ENCODE measurements at places on chromosomes 2 and 18.

DNA sequence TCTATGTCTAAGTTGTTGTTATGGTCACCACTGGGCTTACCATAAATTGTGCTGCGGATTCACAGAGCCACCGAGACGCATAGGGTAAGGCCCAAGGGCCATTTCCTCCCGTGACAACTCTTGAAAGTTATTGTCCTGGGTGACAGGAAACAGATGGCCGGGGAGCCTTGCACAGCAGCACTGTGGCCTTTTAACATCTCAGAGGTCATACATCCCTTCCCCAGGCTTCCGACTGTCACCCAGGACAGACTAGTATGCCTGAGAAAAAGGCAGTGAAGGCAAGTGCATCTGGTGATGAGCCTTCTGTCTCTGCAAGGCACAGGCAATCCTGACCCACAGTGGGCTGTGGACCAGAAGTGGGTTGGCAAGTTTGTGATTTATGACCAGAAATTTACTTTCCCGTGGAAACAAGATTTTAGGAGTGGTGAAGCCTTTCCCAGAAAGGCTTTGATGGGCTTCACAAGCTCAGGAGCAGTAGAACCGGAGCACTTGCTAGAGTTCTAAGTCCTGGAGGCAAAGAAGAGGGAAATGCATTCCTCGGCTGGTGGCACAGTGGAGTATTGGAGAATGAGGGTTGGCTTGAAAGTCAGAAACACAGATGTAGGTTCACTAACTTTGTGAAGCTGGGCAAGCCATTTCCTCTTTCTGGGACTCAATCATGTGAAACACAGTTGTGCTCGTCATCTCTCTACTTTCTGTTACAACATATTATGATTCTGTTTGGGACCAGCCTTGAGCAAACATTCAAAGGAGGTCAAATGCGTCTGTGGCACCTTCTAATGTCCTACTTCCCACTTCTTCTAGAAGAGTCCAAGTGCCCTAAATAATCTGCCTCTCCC, 2.0 kb upstream of the CAPN14 start:
- DNase-seq, result no peak

- DNase-seq, result no peak
Measured at GRCh38 chr2:212990697-212991096, 160.7 kb downstream of the IKZF2 start.

- no peak for DNase-seq
Measured at GRCh38 chr18:78082816-78083215, 833.2 kb downstream of the GALR1 start.

GRCh38 chr2:1437101-1437500, 23.8 kb downstream of the TPO start:
- DNase-seq, result no peak

- peak; percentile 50 for DNase-seq
Measured at GRCh38 chr2:174344716-174345461, 10.1 kb downstream of the SP9 start.

DNA sequence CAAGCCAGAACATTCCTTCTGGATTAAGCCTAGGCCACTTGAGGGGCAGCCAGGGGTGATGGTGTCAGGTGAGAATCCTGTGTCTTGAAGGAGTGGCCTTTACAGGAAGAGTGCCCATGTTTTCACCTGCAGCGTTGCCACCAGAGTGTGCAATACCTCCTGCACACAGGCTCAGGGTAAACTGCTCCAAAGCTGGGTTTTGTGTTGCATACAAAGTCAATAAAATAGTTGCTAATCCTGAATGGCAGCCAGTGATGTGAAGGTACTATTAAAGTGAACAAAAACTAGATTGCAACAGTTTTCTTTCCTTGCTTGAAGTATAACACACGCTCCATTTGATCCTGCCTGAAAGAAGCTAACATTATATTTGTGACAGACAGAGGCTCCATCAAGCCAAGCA, 64.4 kb upstream of the NRP2 start:
- no peak for DNase-seq

- no peak for DNase-seq
Measured at GRCh38 chr2:156778916-156779315, 342.7 kb downstream of the GPD2 start.

DNA sequence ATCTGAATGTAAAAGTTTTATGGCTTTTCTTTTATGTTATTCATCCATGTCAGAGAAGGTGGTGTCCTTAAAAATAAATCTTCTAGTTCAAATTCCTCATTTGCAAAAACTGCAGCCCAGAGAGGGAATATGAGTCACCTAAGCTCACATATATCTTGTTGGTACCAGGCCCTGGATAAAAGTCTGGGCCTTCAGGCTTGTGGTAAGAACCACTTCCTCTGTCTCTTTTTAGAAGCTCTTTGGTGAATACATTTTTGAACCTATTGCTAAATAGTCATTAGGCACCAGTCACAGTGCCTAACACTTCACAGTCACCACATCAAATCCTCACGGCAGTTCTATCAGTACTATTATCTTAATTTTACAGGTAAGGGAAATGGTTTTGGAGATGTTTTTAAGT, 199.2 kb downstream of the KCNS3 start:
- DNase-seq, result no peak

- DNase-seq, result no peak
Measured at GRCh38 chr2:180143633-180144337, 136.7 kb upstream of the CWC22 start.

GRCh38 chr2:16960579-16960978, 294.9 kb upstream of the CYRIA start:
- DNase-seq, result no peak

GRCh38 chr2:158573739-158574138, 117.0 kb downstream of the PKP4 start:
- no peak for DNase-seq

DNA sequence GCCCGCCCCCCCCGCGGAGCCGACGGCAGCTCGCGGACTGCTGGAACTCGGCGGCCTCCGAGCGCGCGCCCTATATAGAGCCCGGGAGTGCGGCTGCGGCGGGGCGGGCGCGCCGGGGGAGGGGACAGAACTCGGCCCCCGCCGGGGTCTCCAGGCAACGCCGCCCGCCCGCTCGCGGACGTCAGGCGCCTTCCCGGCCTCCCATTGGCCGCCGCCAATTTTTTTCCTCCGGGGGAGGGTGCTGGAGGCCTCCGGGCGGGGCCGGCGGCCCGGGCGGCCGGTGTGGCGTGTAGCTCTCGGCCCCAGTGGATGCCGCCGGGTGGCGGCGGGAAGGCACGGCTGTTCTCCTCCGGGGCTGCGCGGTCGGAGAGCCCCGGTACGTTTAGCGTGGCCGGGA, at the start of gene ZFP36L2:
ZFP36L2 (minus strand) TSS at position 49 of the 397 bp plus-strand sequence. CDS start 291 bp downstream, outside the sequence.
- DNase-seq, result peak; percentile 88

- DNase-seq, result no peak
Measured at GRCh38 chr18:13537022-13537780, 189.2 kb downstream of the FAM210A start.

DNA sequence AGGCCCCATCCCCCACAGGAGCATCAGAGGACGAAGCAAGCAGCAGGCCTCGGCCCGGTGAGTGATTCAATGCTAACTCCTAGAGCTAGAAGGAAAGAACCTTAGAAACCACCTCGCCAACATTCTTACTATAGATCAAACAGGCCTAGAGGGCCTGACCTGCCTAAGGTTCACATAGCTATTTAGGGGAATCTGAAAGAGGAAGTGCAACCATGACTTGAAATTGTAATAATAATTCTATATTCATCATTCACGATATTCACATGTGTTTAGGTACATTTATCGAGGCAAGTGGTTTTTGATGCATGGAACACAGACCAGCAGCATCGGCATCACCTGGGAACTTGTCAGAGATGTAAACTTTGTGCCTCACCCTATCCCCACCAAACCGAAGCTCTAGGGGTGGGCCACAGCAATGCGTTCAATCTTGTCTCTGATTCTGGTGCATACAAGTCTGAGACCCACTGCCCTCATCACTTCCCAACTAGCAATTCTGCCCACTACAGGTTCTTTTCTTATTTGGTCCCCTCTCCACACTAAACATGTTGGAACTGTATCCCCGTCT, 78.0 kb upstream of the DNMT3A start:
- no peak for DNase-seq

DNA sequence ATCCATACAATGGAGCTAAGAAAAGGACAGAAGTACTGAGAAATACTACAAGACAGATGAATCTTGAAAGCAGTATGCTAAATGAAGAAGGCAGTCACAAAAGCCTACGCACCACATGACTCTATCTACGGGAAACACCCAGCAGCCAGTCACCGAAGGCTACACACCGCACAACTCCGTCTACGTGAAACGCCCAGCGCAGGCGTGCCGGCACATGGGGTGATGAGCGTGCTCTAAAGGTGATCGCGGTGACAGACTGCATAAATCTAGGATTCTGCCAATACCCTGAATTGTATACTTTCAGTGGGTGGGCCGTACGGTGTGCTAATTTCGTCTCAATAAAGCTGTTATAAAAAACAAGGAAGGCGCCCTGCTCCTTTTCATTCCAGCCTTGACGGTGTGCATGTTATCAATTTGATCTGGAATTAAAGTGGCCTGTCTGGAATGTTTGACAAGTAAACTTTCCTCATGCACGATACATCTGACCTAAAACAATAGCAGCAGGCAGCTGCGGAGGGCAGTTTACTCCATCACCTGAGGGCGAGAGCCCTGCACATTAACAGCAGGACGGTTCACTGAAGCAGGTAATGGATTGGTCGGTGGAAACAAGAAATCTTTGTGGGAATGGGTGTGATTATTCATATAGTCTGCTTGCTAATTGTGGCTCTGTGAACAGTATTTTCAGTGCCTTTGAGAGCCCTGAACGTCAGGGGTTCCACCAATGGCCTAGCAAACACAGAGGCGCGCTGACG, 86.2 kb upstream of the SALL3 start:
- DNase-seq, result no peak

DNA sequence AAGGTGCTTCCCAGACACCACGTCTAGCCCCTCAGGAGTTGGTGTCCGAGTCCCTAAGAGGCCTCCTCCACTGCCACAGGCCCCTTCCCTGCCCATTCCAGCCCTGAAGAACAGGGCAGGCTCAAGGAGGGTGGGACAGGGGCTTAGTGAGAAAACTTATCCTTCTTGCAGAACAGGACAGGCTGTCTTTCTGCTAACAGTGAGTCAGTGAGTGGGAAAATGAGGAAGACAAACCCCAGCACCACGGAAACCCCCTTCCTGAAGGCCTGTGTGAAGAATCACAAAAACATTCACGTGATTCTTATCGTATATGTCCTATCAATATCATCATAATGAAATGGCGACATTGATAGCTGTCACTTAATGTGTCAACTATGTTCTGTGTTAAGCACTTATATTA, 9.8 kb downstream of the FZD7 start:
- no peak for DNase-seq

DNA sequence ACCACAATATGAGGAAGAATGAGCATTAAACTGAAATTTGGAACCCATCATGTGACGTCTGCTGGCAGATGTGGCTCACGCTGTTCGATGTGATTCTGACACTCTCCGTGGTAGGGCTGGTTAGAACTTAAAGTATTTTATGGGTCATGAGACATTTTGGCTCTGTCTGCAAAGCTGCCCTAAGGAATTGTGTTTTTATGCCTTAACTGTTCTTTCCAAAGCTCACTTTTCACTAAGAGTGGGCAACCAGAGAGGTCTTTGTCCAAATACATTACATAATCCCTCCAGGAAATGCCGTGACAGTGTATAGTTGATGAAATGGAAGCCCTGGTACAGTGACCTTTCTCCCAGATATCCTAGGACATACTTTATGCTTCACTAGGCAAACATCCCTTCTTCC, 119.1 kb downstream of the AQP4 start:
- no peak for DNase-seq

DNA sequence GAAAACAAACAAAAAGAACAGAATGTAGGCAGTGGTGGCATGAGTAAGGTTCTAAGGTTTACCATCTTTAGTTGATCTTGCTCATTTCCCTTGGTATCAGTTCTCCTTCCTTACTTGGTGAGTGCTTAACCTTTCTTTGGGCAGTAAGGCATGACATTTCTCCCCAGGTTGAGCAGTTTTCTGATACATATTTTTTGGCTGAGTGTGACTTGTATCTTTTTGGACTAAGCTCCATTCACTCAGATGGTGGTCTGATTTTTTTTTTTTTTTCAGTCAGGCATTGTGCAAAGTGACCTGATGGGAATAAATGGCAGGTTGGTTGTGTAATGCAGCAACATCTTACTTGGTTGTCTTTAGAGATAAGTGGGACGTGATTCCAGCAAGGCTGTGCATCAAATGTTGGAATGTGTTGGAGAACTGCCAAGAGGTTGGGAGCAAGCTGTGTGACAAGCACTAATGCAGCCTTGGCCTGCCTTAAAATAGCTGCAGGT, 15.1 kb downstream of the SPTBN1 start:
- DNase-seq, result no peak

- no peak for DNase-seq
Measured at GRCh38 chr2:26533661-26534060, 55.7 kb upstream of the OTOF start.

DNA sequence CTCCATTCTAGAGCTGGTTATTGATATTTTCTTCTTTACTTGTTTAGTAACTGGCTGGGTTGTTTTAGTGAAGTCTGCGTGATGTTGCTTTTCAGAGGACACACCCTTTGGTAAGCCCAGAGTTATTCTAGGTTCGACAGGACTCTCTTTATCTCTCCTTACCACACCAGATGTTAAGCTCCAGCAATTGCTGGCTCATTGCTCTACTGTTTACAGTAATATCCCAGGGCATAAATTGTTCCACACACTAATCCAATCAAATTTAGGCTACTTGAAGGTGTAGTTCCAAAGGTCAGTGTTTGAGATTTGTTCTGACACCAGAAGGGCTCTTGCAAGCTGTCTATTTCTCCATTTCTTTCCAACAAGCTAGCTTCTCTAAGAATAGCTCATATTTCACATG, 506.6 kb downstream of the NR4A2 start:
- no peak for DNase-seq

DNA sequence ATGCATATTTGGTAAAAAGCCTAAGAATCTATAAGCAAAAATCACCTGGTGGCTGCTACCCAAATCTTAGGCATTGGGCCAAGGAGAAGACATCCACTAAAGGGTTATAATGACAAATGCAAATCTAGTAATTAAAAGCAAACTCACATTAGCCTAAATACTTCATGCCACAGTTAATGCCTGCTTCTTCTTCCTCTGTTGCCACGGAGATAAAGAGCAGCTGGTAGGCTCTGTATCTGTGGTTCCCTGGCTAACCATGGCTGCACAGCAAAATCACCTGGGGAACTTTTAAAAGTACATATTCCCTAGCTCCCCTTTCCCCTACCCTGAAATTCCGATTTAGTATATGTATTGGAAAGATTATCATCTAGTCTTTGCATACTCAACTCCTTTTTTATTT, 114.3 kb downstream of the LNPK start:
- DNase-seq, result no peak

DNA sequence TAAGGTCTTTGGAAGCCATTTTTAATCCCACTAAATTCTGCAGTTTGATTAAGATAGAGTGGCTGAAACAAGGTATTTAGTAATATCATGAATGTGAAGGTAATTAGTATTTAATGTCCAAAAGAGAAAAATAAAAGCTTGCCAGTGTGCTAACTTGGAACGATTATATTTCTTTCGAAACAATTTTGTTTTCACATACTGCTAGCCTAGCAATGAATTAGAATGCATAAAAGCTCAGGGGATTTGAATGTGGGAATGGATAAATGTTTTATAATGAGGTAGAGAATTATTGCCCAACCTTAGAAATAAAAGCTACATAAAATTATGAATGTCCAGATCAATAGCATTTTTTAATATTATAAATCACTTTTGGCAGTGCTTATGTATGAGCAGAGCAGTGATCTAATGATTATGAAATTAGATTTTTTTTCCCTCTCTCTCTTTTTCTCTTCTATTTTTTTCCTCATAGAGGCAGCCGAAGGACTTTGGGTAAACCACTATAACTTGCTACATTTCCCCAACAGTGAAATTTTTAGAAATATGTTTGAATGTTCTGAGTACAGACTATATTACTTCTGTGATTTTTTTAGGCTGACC, 75.5 kb downstream of the PLCL1 start:
- no peak for DNase-seq

All from AML-193 (cell line).